ENCODE measurements at places on chromosomes 7 and 10.
A peak's percentile ranks its signal among the peaks of the same experiment; 100 is the strongest.

DNA sequence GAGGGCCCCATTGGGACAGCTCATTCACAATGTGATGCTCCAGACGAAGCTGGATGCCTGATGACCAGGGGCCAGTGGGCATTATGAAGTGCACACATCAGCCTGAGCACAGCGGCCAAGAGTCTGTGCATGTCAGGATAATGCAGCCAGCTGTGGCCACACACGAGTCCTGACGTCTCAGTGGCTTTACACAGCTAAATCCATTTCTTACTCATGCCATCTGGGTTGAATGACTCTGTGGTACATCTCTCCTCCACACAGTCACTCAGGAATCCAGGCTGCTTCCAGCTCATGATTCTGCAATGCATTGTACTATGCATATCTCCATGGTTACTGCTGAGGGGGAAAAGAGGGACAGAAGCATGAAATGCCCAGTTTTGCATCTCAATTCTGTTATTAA lies 123.6 kb downstream of the PRLHR start:
- no peak for DNase-seq

DNA sequence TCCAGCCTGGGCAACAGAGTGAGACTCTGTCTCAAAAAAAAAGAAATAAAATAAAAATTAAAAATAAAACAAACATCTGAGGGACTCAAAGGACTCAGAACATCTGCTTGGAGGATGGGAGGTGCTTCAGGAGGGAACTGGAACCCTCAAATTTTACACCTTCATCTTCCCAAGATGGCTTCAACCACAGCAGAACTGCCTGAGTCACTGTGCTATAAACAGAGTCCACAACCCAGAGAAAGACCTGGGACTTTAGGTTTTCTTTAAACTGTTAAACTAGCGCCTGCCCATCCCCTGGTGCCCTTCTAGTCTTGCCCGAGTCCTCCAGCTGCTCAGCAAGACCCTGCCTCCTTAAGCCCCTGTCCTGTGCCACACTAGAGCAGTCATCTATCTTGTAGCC lies 40.8 kb downstream of the RGS10 start:
- DNase-seq = no peak

DNA sequence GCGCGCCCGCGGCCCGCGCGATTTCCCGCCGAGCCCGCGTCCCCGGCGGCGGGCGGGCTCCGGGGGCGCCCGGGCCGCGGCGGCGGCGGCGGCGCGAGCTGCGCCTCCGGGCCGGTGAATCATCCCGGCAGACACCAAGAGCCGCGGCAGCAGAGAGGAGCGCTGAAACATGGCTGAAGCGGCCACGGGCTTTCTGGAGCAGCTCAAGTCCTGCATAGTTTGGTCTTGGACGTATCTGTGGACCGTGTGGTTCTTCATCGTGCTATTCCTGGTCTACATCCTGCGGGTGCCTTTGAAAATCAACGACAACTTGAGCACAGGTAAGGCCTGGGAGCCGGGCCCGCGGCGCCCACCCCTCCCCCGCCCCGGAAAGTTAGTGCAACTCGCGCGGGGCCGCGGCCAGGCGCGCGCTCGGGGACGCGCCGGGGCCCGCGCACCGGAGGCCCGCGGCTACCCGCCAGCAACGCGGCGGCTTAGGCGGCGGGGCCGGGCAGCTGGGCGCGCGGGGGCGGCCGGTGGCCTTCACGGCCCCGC lies at the start of gene ST7:
TSS of gene ST7 (plus strand) at position 130 of the 534 bp plus-strand sequence. CDS start at position 170, 40 bp downstream.
- peak; percentile 89 for DNase-seq

GRCh38 chr10:127524229-127524628 lies 24.9 kb upstream of the NPS start:
- no peak for DNase-seq
